ENCODE measurements at places on chromosomes 11 and 22.

DNA sequence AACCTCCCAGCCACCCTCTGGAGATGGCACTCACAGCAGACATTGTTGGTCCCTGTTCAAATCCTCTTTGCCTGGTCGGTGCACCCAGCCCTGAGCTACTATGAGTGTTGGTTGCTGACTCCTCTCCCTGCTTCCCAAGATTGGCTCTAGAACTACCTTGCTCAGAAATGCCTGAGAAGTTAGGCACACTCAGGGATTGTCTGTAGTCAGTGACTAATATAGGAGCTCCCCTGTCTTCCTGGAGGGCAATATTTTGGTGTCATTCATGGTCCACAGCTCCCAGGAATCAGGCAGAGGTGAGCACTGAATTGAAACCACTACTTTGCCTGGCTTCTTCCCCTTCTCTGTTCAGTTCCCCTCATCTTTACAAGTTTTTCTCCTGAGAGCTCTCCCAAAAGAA, 325.9 kb downstream of the MIAT start:
- no peak for DNase-seq

- DNase-seq: no peak
These were observed 845.4 kb downstream of the OPCML start for GRCh38 chr11:132686886-132687285.

DNA sequence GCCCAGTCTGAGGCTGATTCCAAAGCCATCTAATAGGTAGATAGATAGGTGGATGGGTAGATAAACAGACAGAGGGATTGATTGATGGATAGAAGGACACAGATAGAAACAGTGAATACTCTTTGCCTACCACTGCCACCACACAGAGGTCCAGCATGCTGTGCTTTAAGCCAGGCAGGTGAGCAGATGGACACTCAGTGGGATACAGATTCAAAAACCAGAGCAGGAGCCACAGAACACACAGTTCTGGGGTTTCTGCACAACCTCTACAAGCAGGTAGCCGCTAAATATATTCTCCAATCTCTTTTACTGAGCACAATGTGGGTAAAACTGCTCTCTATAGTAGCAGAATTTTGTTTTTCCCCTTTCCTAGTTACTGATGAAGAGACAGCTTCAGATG, 20.5 kb upstream of the JHY start:
- DNase-seq: no peak

DNA sequence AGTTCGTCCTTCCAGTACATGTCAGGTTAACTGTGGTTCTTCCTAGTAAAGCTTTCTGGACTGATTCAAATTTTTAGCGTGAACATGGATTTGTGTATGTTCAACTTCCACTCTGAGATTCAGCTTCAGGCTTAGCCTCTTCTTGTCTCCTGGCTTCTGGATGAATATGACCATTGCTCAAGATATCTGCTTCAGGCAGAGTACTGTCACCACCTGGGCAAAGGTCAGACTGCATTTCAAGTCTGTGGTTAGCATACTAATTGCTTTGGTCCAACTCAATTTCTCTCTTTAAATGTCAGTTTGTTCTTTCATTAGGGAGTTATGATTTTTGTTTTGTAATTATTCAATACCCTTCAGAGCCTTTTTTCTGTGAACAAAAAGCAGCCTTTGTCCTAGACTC, 440.0 kb downstream of the NELL1 start:
- DNase-seq: no peak

DNA sequence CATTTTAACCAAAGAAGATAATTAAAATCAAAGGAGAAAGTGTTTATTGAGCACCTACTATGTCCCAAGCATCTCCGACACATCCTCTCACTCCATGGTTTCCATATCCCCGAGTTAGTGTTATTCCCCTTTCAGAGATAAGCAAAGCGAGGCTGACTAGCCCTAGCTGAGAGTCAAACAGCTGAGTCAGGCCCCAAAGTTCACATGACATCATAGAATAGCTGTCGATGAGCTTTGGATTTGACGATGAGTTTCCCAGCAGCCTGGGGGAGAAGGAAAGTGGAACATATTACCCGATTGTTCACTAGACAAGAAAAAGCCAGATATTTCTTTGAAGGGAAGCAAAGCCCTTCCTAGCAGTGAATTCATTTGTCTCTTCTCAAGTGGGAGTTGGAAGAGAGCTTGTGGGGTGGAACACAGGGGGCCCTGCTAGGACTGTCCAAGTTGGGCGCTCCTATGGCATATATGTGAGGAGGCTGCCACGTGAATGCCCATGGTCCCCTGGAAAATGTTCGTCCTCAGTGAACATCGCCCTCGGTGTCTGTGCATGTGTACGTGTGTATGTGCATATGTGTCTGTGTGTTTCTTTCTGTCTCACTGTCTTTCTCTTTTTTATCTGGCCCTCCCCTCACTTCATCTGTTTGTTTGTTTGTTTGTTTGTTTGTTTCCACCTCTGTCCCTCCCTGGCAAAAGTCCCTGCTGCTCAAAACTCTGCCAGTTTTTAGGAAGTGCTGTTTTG, 493 bp upstream of the CYTH4 start:
- no peak for DNase-seq

DNA sequence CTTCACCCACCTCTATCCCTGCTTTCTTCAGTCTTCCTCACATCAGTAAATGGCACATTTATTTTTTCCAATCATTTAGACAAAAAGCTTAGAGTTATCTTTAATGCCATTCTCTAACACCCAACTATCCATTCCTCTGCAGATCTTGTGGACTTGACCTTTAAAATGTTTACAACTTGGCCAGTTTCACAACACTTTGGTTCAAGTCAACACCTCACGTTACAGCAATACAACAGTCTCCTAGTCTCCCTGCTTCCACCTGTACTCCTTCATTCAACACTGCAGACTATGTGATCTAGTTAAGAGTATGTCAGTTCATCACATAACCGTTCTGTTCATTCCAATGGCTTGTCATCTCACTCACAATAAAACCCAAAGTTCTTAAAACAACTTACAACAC, 305.2 kb downstream of the SWAP70 start:
- DNase-seq: no peak

DNA sequence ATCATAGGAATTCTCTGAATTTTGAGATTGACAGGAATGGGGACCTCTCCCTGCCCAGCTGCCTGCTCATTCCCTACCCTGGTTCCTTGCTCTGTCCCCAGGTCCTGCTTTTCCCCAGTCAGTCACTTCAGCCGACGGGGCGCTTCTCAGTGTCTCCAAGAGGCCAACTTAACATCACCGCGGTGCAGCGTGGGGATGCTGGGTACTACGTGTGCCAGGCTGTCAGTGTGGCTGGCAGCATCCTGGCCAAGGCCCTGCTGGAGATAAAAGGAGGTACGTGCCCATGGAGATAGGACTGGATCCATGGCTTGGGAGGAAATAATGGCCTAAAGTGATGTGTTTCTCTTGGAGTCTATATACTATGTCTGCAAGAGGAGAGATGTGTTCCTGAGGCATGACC, 7.0 kb downstream of the ROBO3 start:
- DNase-seq: no peak

DNA sequence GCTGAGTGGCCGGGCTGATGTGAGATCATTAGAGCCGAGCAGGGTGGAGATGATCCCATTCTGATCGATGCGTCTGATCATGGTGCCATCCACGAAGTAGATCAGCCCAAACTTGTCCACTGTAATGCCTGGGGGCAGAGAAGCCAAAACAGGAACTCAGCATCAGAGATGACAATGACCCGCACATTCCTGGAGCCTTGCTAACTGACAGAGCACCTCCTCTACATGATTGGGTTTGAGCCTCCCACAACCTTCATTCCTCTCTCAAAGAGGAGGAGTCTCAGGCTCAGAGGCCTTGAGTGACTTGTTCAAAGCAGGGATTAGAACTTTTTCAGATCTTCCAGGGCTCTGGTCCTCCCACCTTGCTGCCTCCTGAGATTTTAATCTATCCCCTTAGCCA, 133.7 kb upstream of the NARS2 start:
- no peak for DNase-seq

- no peak for DNase-seq
These were observed 418.5 kb downstream of the MIAT start for GRCh38 chr22:27075891-27076290.

- DNase-seq: no peak
These were observed 471.1 kb downstream of the TBC1D22A start for GRCh38 chr22:47233316-47234243.

DNA sequence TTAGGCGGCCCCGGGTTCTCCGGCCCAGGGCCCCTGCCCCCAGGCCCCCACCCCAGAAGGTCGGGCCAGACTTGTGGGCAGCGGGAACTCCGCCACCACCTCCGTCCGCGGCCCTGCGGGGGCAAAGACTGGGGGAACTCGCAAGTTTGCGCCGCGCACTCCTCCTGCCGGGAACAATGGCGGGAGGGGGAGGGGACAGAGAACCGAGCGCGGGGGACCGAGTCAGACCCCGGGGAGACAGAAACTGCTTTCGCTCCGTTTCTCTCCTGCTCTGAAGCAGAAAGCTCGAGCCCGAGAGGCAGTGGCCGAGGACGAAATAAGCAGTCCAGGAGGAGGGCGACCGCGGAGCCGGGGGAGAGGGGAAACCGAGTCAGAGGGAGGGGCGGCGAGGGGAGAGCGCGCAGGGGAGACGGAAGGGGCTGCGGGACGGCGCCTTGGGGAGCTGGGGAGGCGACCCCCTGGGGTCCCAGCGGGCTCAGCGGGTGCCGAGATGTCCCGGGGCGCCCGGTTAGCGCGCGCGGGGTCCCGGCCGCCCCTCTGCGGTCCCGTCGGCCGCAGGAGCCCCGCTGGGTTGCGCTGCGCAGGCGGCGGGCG, 555 bp downstream of the TP53I11 start:
- DNase-seq: no peak

- no peak for DNase-seq
These were observed 6.9 kb upstream of the TOMM22 start for GRCh38 chr22:38674888-38675287.

DNA sequence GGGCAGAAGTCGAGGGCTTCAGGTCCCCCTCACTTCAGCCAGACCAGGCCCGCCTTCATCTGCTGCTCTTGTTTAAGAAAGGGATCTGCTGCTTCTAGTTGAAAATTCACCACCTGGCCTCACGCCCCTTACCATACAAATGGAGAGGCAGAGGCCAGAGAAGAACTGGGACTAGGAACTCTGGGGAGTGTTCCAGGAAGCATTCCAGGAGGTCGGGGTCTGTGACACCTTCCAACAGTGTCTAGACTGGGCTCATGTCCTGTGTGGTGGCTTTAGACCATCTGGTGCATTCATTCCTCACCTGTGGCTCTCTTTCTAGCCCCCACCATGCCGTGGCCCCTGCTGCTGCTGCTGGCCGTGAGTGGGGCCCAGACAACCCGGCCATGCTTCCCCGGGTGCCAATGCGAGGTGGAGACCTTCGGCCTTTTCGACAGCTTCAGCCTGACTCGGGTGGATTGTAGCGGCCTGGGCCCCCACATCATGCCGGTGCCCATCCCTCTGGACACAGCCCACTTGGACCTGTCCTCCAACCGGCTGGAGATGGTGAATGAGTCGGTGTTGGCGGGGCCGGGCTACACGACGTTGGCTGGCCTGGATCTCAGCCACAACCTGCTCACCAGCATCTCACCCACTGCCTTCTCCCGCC, 12.3 kb downstream of the TSKU start:
- DNase-seq: no peak

DNA sequence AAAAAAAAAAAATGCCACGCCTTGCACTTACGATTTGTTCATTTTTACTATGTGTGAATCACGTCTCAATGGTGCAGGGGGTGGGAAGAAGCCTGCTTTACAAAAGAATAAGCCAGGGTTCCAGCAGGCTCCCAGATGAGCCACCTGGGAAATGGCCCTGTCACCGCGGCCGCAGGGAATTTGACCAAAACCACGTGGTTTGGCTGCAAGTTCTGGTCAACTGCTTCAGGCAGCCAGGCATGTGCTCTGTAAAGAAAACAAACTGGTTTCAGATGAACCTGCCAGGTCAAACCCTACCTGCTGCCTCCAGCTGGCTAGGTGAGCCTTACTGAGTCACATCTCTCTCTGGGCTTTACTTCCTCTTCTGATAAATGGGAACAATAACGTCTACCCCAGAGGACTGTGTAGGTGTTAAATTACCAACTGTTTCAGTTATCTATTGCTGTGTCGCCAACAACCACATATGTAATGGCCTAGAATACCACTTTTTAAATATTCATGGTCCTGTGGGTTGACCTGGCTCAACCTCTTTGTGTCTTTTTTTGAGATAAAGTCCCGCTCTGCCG, 30.5 kb upstream of the GCAT start:
- DNase-seq: peak; percentile 63

DNA sequence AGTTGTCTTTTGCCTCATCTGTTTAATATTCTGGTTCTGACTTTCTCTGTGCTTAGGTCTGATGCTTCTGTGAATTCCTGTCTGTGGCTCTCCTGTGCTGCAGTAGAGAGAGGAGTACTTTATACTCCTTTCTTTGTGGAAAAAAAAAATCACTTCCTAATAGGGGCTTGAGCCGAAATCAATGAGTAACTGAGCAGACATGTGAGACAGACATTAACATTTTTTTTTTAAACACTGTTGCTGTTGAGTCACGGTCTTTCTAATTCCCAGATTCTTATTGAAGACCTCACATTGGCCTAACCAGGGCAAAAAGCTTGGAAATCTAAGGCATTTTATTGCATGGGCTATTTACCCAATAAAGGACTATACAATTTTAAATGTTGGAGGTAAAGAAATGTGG, 86.1 kb downstream of the GRM5 start:
- DNase-seq: peak; percentile 29

DNA sequence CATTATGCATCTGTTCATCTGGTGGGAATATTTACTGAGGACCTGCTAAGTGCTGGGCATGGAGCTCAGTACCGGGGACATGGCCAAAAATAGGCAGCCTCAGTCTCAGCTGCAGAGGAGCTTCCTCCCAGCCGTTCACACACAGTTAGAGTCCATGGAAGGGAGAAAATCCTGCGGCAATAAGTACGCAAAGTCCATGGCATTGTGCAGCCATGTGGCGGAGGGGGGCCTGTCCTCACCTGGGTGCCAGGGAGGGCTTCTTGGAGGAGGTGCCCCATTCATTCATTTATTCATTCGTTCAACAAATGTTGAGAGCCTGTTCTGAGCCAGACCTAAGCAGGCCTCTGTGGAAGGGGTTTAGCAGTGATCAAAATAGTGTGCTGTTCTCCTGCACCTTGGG, 59.3 kb upstream of the ANO1 start:
- no peak for DNase-seq

Data from stromal cell of bone marrow (primary cell).